SW 1271 (cell line): ENCODE measurements at places on chromosomes 2 and 18.
A peak's percentile ranks its signal among the peaks of the same experiment; 100 is the strongest.

GRCh38 chr2:223048519-223048918 lies 3.5 kb upstream of the KCNE4 start:
- DNase-seq, result no peak

GRCh38 chr2:9258501-9258900 lies 51.9 kb downstream of the ASAP2 start:
- no peak for DNase-seq

DNA sequence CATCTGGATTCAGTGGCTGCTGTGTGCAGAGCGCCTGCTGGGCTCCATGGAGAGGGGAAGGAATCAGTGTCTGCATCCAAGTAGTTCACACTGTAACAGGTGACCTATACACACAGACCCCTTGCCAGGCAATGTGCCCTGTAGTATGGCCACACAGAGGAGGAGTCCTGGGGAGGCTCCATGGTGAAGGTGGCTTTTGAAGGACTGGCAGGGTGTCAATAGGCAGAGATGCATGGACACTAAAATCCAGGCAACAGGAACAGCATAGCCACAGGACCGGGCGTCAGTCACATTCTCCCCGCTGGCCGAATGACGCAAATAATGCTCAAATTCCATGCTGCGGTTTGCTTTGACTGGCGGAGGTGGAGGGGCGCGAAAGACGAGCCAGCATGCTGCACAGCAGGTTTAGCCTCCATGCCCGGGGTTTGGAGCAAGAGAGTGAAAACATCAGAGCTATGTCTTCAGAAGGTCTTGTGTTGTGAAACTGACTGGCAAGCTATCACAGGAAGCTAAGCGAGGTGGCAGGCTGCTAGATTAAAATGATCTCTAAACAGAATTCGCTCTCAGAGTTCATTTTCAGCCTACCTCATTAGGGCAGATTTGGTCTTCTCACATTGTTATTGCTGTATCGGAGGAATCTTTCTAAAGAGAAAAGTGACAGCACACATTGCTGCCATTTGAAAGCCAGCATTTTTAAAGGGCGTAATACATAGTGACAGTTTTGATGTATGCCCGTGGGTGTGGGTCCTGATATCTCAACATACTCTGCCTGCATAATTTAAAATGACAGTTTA lies 1.2 kb upstream of the CHMP1B start:
- peak; percentile 68 for DNase-seq

DNA sequence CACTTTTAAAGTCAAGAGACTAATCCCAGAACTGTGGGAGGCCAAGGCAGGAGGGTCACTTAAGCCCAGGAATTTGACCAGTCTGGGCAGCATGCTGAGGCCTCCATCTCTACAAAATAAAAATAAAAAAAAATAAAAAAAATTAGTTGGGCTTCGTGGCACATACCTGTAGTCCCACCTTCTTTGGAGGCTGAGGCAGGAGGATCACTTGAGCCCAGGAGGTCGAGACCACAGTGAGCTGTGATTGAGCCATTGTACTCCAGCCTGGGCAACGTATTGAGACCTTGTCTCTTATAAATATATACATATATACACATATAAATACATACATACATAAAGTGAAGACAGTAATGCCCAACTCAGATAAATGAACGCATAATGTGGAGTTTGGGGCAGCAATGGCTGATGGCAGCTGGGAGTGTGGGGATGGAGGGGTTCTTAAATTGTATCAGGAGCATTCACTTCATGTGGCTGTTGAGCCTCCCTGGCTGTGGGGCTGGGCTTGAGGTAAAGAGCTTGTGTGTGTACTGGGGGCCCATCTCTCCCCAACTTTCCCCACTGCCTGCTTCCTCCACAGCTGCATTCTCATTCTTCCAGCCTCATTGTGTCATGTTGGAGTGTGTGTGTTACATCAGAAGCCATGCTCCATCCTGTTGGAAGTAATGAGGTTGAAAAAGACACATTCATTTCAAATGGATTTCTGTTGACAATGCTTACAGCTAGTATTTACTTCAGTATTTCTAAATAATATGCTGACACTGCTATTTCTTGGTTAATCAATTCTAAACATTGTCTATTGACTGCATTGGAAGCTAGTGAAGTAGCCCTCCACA lies 96.5 kb upstream of the HS6ST1 start:
- DNase-seq, result no peak

DNA sequence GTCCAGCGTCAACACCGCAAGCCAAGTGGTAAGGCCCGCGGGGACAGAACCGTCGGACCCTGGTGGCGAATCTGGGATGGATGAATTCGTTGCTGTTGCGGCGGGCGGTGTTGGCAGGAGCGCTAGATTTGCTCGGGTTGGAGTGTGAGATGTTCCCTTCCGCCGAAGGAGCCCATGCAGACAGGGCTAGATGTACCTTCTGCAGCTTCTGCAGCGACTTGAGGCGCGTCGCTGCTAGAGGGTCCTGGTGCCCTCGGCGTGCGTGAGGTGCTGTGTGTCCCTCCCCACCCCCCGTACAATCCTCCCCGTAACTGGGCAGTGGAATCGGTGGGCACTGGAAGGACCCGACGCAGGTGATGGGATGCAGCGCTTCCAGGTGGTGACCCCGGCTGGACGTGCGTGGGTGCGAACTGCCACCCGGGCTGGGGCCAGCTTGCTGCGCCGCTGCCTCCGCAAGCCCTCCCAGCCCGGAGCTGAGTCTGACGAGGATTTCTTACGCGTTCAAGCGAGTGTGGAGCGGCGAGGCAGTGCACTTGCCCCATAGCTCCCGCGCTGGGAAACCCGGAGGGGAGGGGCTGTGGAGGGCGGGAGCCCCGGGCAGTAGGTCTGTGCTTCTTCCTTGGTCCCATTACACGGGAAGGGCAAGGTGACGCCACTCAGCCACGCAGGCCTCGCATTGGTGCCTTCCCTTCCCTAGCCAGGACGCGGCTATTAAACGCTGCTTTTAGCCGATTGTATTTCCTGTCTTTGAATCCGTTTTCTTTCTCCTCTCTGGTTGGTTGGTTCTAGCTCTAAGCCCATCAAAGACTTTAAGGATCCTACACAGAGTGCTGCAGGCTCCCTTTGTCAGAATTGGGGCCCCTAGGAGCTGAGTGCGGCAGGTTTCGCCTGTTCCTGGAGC lies 34.2 kb downstream of the CHRNA1 start:
- DNase-seq, result no peak

DNA sequence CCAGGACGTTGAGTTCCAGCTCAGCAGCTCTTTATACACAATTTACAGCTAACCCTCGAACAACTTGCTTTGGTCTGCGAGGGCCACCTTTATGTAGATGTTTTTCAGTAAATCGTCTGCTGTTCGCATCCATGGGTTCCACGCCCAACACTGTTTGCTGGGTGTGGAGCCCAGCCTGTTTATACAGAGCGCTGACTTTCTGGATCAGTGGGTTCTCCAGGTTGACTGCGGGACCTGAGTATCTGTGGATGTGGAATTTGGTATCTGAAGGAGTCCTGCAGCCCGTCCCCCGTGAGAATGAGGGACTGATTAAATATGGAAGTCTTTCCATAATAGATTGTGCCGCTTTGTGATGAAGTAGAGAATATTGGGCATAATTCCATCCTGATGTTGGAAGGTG lies 2.9 kb downstream of the CTDP1 start:
- no peak for DNase-seq

GRCh38 chr2:218393750-218394290 lies 5.8 kb upstream of the CTDSP1 start:
- DNase-seq, result no peak
